GM04503 (cell line): ENCODE measurements at places on chromosomes 16 and 17.
A peak's percentile ranks its signal among the peaks of the same experiment; 100 is the strongest.

- DNase-seq: no peak
Observed at GRCh38 chr17:78231991-78232858, 794 bp downstream of the TMEM235 start.

- no peak for DNase-seq
Observed at GRCh38 chr17:54282886-54283285, 460.2 kb downstream of the KIF2B start.

DNA sequence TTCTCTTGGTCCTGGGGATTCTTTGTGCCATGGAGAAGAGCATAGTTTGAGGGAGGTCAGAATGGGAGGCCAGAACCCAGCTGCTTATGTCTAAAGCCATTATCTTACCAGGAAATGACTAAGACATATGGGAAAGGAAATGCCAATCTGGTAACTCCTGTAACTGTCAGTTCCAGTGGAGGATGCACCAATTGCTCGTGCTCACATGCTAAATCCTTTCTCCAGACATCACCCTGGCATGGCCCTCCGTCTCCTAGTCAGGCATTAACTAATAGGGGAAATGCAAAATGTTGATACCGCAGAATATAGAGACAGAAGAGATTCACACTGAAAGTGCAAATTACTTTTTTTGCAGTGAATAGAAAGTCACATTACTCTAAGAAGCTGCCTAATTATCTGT lies 255.6 kb upstream of the HSBP1 start:
- no peak for DNase-seq

GRCh38 chr17:73909186-73909585 lies 264.9 kb upstream of the SDK2 start:
- no peak for DNase-seq

DNA sequence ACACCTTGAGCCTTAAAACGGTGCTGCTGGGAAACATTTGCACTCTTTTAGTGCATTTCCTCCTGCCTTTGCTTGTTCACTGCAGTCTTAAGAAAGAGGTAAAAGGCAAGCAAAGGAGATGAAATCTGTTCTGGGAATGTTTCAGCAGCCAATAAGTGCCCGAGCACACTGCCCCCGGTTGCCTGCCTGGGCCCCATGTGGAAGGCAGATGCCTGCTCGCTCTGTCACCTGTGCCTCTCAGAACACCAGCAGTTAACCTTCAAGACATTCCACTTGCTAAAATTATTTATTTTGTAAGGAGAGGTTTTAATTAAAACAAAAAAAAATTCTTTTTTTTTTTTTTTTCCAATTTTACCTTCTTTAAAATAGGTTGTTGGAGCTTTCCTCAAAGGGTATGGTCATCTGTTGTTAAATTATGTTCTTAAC lies 4.4 kb downstream of the SOX9 start:
- DNase-seq: no peak

DNA sequence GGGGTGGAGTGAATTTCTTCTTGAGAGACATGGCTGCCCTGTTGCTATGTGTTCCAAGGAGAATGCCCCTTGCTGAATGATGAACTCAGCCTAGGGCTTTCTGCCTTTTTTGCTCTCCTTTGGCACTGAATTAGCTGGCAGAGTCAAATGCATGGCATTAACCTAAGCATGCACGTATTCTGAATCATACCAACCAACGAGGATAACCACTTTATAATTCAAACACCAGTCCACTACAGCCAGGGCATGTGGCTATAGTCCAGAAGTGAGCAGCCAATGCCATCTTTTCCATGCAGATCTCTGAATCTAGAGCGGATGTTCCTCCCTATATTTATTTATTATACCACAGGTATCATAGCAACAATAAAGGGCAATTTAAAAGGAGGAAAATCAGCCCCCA lies 15.7 kb downstream of the TMIGD1 start:
- no peak for DNase-seq

DNA sequence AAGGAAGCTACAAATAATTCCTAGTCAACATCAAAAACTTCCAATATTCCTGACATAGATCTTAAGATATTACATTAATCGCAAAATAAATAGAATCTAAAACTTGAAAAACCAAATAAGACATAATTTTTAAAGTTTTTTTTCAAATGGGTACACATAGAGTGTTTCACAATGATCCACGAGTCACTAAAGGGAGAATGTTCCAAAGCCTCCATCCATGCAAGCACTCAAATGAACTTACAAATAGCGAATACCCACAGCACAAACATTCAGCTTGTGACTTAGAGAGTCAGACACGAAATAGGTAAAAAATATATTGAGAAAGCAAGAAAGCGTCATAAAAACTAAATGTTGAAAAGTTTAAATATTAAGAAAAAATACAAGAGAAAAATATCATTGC lies 65.7 kb downstream of the CEP112 start:
- DNase-seq: no peak

DNA sequence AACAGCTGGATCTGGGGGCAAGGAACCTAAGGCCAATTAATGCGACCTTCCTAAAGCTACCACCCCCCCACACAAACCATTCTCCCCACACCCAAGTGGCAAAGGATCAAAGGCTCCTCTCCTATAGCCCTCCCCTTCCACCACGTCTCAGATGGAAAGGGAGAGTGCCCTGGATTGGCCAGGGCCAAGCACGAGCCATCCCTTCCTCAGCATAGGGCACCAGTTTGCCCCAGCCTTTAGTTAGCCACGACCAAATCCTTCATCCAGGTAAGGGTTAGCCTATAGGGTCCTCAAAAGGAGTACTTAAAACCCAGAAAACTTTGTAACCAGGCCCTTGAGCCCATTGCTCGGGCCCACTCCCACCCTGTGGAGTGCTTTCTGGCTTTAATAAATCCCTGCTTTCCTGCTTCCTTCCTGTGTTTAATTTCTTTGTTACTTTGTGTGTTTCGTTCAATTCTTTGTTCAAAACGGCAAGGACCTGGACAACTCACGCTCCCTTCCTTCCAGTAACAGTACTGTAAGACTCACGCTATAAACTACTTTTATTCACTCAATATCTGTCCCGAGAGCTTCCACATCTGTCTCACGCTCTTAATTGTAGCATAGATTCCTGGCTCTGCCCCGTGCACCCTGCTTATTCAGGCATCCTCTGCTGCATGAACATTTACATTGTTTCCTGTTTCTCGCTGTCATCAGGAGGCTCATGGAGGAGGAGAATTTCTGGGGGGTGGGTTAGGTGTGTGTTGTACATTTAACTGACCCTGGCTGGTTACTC lies 62.3 kb downstream of the TNFRSF13B start:
- DNase-seq: no peak

DNA sequence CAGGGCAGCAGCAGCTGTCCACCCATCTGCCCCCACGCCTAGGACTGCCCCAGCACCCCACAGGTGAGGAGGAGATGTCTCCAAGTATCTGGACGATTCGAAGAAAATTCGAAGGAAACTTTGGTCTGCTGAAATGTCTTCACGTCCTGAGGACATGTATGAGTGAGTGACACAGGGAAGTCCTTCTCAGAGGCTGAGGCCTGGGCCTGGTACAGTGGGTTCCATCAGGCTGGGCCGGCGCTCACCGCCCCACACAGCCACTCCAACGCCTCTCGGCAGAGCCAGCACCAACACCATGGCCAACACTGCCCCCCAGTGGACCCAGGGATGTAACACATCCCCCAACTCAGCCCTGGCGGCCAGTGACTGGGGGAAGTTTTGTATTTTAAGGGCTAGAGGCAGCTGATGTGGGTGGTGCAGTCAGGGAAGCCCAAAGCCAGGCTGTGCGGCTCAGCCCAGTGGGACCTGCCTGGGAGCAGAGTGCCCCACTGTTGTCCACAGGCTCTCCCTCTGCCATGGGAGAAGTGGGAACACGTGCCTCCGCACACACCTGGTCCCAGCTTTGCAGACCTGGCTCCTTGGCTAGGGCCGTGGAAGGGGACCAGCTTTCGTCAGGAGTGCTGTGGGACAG lies 55.8 kb upstream of the FASN start:
- no peak for DNase-seq

- DNase-seq: no peak
Observed at GRCh38 chr16:15798671-15799070, 58.2 kb downstream of the MYH11 start.

- DNase-seq: no peak
Observed at GRCh38 chr17:12133183-12133582, 112.5 kb downstream of the MAP2K4 start.

DNA sequence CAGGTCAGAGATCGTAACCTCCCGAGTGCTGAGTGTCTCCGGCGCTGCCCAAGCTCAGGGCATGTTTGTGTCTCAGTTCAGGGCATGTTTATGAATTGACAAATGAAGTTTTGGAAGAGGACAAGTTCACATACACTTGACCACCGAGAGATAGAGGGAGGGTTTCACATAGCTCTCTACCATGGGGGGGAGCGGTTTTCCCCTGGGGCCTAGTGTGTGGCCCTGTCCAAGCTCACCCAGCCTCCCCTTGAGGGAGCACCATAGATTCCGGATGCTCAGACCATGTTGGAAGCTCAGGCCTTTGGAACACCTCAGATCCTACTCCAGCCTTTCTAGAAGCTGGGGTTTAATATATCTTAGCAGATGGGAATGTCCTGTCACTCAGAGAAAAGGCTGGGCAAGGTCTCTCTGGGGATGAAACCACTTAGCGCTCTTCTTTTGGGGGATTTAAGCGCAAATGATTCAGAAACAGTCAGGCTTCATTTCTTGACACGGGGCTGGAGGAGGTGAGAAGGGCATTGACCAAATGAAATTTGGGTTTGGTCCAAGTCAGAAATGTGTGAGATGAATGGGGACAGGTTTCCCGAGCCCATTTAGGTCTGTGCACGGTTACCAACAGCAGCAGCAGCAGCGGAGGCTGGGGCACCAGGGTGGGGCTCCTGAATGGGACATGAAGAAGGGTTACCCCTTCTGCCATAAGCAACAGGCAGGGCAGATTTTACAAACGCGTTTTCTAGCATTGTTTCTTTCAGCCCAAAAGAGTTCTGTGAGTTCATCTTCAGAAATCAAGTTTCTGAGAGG lies 96.6 kb downstream of the METRNL start:
- DNase-seq: no peak

DNA sequence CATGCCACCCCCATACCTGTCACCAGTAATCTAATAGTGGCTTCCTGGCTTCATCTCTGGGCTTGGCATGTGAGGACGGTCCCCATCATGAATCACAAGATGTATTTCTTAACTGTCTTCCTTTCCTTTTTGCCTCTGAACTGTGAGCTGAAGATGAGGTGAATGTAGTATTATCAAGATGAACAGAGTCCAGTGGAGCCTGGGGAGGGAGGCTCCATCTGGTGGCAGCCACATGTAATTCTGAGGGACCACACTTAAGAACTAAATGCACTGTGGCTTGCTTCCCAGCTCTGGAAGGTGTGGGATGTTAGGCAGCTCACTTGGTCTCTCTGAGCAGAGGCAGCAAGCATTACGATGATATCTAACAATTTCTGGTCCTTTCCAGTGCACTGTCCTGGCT lies 354.9 kb upstream of the ASIC2 start:
- no peak for DNase-seq

DNA sequence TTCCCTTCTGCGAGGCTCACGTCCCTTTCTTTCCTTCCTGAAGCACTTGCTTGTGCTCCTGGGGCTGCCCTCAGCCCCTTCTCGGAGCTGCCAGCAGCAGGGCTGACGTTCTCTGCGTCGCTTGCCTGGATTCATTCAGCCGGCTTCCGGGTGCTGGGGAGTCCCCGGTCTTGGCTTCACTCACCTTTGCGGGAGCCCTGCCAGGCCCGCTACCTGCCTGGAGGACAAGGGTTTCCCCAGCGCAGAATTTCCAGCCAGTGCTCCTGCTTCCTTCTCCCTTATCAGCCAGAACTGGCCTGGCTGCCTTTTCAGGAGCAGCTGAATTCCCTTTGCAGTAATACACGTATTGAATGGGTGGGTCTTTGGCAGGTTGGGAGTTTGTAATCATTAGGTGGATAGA lies 22.1 kb upstream of the IL17C start:
- DNase-seq: no peak

- no peak for DNase-seq
Observed at GRCh38 chr17:81272616-81273015, 22.5 kb downstream of the SLC38A10 start.

- no peak for DNase-seq
Observed at GRCh38 chr17:75047398-75048098, 523 bp downstream of the KCTD2 start.

- DNase-seq: no peak
Observed at GRCh38 chr16:30581457-30581856, 4.0 kb downstream of the ZNF785 start.

DNA sequence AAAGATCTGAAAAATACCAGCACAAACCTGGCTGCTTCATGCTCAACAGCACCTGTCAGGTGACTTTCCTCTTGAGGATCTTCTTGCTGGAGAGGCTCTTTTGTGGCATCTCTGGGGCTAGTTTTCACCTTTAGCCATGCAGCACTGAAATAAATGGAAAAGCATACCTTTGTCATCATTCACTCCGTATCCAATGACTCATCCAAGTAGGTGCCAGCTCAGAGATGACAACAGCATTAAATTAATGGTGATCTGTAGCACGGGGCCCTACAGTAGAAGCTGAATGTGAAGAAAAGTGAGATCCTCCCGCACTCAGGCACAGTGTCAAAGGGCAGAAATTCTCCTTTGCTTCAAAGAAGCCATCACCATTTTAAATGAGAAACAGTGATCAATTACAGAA lies 32.2 kb downstream of the KIAA0753 start:
- no peak for DNase-seq

DNA sequence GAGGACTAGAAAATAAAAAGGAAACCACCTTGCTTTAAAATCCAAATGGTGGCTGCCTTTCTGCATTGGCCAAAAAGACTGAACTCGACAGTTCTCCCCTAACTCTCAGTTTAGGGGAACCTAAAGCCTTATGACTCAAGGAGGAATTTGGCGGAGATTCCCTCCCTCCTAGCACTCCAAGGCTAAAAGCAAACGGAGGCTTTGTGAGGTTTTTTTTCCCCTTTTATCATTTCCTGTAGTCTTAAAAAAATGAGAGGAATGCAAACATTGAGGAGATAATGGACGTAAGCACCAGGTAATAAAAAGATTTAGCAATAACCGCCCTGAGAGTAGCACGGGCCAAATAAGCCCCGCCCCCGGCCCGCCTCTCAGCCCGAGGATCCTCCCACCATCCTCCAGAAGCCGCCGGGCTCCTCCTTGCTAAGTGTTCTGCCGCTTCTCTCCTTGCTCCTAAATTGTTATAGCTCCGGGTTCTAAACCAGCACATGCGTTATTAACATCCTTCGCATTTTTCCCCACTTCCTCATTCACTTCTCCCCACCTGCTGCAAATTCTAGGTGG lies 5.8 kb upstream of the KIFC3 start:
- DNase-seq: peak; percentile 91

DNA sequence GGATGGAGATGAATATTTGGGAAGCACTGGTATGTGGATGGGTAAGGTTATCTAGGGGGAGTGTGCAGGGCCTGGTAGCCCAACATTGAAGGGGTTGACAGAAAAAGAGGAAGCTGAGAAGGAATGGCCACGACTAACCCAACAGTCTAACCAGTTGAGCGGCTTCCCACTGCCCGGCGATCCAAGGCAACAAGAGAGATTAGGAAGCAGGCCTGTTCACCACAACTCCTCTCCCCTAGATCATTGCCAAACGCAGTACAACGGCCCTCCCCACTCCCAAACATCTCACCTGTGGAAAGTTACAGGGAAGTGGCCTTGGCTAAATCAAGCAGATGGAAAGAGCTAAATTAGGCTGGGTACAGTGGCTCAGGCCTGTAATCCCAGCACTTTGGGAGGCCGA lies 11.2 kb upstream of the RANGRF start:
- no peak for DNase-seq

GRCh38 chr16:31875112-31875803 lies 1.7 kb downstream of the ZNF267 start:
- no peak for DNase-seq
